ENCODE measurements at places on chromosomes 2 and 18. TPM values are rescaled to one million over a fixed set of nuclear protein-coding genes. Genes with fewer than 3 reads are reported as not detected.

HOXD13 gene
- not detected for total RNA-seq

NEMP2 gene
- total RNA-seq: 4.4 TPM

SCYGR8 gene
- total RNA-seq: not detected

MOB4 gene
- 19.7 TPM for total RNA-seq

LYG1 gene
- 0.51 TPM for total RNA-seq

FBXO15 gene
- 0.98 TPM for total RNA-seq

EVA1A gene
- 80.2 TPM for total RNA-seq

TMEFF2 gene
- total RNA-seq: 0.13 TPM

FER1L5 gene
- not detected for total RNA-seq

POTEC gene
- not detected for total RNA-seq
